DMS 273 treated with DMSO at 0.1 percent for 48 hours (cell line): ENCODE measurements at places on chromosomes 1 and 21.

DNA sequence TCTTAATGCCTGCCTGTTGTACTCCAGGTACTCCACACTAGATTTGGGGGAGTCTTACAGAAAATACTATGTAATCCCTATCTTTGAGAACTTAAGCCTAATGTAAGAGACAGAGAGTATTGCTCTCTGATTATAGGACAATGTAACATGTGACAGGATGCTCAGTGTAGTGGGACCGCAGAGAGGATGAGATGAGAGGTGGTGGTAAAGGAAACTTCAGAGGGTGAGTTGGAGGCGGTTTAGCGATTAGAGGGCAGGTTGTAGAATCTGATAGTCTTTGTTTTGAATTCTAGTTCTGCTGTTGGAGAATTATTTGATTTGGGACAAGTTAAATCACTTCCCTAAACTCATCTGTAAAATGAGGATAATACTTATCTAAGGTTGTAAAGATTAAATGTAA, 5.4 kb downstream of the SOAT1 start:
- DNase-seq = no peak

DNA sequence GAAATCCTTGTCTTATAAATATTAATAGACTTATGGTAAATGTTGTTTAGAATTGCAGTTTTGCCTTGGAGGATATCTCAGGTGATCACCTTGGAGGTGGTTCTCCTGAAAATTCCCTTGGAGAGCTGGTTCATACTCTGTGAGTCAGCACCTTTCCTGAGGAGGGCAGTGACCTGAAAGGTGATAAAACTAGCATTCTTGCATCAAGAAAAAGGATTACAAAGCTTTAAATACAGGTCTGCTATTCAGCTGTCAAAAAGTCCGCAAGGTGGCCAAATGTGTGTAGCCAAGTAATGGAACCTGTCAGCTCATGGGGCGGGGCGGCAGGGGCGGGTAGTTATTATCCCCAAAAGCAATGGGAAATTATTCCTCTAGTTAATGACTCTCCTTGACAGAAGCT, 52.8 kb upstream of the EDARADD start:
- no peak for DNase-seq

DNA sequence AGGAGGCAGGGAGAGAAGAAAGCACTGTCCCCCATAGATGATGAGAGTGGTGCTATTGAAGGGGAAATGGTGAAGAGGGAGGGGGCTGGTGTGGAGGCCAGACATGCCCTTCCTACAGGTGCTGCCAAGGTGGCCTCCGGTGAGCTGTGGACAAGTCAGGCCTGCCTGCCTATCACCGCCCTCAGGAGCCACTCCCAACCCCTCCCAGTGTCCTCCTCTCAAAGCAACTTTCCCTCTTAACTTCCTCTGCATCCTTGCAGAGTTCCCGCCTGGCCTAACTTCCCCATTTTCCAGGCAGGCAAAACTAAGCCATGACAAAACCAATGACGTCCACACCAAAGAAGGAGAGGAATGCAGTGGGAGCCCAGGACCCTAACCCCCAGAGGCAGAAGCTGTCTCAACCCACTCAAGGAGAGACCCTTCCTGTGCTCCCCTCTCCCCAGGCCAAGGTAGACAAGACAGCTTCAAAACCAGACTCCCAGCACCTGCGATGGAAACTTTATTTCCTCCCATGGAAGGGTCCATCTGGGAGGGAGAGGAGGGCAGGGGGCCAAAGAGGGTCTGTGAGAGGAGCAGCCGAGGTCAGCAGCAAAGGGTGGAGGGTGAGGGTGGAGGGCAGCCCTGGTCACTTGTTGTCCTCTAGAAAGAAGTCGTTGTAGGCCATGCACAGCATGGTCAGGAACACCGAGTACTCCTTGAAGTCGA, 1.0 kb upstream of the S100A6 start:
- DNase-seq = no peak

DNA sequence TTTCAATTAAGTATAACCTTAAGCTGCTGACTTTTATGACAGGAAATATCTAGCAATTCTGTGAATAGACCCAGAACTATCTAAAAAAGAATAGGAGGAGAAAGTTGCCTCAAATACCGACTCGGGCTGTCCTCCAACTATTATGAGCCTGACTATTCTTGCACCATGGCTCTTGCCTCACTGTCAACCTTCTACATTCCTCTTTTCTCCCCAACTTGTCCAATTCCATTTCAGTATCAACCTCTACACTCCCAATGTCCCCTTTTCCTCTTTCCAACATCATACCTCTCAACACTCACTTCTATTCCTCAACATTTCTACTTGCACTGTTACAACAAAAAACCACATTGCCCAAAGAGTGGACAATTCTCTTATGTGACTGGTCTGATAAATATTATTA, 2.3 kb downstream of the ZZZ3 start:
- no peak for DNase-seq

DNA sequence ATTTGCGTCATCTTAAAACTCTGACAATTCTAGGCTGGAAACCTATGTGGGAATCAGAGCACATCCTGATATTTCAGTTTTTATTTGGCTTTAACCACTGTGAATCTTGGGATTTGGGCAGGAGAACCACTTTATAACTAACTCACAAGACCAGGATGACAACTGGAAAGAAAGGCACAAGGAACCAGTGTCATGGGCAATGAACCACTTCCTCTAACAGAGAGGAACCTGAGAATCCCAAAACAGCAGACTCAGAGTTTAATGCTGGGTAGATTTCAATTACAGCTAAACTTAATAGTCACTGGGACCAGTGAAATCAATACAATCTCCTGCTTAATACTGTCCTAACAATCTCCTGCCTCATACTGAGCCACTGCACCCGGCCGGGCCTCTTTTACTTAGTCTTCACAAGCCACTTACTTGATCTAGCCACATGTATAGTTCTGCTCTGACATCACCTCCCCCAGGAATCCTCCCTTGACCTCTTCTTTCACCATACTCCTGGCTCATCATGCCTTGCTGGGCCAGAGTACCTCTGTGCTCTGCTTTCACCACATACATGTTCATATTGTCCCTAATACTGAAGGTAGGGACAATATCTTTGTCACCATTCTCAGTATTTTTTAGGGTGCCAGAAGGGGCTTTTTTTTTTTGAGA, 20.2 kb upstream of the SLFNL1 start:
- DNase-seq = no peak

GRCh38 chr1:178031856-178032320, 62.0 kb upstream of the RASAL2 start:
- peak; percentile 54 for DNase-seq

DNA sequence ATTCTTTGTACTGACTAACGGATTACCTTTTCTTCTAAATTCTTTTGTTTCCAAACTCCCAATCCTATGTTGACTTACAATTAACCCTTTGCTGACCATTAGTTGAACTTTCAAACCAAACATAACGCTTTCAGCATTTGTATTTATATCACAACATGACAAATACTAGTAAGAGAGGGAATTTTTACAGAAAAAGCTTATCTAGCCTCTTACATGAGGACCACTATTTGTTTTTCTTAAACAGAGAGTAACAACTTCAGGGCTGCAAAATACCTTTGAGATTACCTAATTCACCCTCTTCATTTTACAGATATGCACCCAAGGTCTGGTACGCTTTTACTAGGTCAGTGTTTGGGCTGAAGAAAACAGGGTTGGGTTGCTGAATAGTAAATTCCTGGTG, 45.0 kb upstream of the CXADR start:
- no peak for DNase-seq

DNA sequence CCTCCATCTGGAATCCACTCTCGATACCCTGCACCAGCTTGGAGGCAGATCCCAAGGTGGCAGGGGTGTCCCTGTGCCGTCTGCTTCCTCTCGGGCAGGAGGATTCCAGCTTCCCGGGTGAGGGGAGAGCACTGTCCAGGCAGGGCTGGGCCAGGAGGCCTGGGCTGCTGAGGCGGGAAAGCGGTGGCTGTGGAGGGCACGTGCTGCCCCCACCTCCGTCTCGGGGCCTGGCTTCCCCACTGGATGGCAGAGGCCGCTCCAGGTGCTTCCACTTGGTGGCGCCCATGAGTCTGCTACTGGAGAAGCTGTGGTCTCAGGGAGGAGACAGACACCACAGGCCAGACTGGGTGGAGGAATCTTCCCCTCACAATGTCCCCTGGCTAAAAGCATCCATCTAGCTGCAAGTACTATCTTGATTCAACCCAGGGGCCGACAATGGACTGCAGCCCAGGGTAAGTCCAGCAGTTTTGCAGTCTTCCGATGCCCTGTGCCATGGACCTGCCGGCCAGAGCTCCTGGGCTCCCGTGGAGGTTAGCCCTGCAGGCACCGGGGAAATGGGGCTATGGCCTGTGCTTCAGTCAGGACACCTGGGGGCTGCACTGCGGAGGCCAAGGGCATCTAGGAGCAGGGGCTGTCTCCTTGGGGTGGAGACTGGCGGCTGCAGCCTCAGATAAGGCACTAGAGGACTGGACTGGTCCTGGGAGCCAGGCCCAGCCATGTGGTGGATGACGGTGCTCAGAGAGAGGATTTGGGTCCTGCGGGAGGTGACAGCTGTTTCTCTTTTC, 41.3 kb upstream of the EIF4G3 start:
- DNase-seq = no peak

- DNase-seq = no peak
These were observed 1.3 kb downstream of the PIK3R3 start for GRCh38 chr1:46131093-46131492.

- DNase-seq = no peak
These were observed 470 bp upstream of the NAXE start for GRCh38 chr1:156591181-156591431.
